NCI-H1092 (cell line): ENCODE measurements at places on chromosomes 1 and 21.

DNA sequence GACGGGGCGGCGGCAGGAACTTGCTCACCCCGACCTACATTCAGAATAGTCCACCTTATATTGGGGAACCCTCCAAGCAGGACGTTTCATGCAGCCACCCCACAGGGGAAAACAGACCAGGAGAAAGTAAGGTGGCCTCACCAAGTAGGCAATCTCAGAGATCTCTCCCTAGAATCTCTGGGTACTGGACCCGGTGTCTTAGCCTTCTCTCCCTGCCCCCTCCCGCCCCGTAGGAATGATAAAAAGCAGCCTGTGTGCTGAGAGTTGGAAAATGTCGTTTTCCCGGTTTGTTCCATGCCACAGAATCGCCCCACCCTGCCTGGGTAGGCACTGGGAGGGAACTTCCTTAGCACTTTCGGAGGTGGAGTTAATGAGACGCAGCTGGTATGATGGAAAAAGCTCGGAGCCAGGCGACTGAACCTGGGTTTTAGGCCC is 789 bp upstream of the PTPN14 start:
- no peak for DNase-seq

GRCh38 chr1:226871636-226872327 is 1.4 kb downstream of the PSEN2 start:
- no peak for DNase-seq

GRCh38 chr1:94543893-94544635 is 2.5 kb upstream of the F3 start:
- DNase-seq: no peak

DNA sequence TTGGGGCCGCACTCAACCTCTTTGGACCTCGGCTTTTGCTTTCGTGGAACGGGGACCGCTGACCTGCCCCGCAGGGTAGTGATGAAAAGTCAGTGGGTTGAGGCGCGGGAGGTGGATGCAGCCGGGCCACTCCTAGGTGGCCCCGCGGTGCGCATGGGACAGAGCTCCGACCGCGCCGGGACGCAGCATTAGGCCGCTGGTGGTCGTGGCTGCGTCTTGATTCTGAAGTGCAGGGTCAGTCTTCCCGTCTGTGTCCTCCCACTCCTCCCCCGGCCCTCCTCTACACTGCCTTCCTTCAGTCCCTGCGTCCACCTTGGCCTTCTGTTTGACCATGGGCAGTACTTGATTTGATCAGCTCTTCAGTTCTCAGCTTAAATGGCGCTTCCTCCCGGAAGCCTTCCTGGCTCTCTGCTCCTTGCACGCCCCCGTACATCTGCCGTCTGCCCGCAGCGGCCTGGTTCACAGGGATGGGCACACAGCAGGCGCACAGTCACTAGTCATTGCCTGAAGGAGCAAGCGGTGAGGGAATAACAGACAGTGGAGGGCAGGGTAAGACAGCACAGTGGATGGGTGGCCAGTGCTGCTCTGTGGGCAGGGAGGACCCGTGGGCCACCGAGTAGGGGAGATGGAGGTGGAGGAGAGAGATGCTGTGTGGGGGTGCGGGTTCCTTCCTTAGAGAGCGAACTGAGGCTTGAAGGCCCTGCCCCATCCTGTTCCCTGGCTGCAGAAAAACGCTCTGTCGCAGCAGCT is 633 bp downstream of the THEMIS2 start:
- DNase-seq: no peak

GRCh38 chr1:18537386-18538306 is 56.9 kb downstream of the KLHDC7A start:
- no peak for DNase-seq

DNA sequence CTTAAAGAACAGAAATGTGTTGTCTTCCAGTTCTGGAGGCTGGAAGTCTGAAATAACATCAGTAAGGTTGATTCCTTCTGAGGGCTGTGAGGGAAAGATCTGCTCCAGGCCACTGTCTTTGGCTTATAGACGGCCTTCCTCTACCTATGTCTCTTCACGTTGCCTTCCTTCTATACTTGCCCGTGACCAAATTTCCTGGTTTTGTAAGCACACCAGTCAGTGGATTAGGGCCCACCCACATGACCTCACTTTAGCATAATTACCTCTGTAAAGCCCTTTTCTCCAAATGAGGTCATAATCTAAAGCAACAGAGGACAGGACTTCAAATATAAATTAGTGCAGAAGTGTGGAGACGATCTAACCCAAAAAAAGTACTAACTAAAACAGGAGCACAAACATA is 231.6 kb downstream of the NRIP1 start:
- no peak for DNase-seq

- no peak for DNase-seq
These were observed 597.9 kb upstream of the ADAMTS5 start for GRCh38 chr21:27564684-27565301.

- no peak for DNase-seq
These were observed 85.1 kb downstream of the KCNN3 start for GRCh38 chr1:154784924-154785531.
